ENCODE measurements at places on chromosomes 7 and 10. TPM values are rescaled to one million over a fixed set of nuclear protein-coding genes. Genes with fewer than 3 reads are reported as not detected.

GRCh38 chr7:130723784-130724183, 10.2 kb downstream of the KLF14 start:
- no peak overlapping the region for H3K4me3 ChIP-seq
- no peaks in the 10 kb centered on the region for H3K27me3 ChIP-seq
- H3K27ac ChIP-seq = no peak overlapping the region
- no peak for DNase-seq
- H3K36me3 ChIP-seq = no peaks in the 10 kb centered on the region

DNA sequence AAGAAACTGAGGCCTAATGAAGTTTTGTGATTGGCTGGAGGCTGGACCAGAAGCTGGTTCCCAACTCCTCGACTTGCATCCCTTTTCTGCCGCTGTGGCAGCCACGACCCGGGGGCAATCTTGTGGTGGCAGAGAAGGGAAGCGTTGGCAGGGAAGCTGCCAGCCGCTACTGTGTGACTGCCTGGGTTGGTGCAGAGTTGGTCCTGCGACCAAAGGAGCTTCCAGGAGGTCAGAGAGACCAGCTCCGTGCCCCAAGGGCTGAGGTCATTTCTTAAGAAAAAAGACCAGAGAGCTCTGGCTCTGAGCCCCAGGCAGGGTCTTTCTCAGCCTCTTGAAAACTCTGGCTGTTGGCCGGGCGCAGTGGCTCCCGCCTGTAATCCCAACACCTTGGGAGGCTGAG, 47.2 kb downstream of the PRF1 start:
- H3K36me3 ChIP-seq = no peaks in the 10 kb centered on the region
- DNase-seq = no peak
- no peaks in the 10 kb centered on the region for H3K4me1 ChIP-seq
- no peak overlapping the region for H3K27ac ChIP-seq
- H3K4me3 ChIP-seq = no peak overlapping the region
- H3K27me3 ChIP-seq = no peaks in the 10 kb centered on the region

GRCh38 chr7:18715988-18716387, 220.4 kb downstream of the HDAC9 start:
- no peak overlapping the region for H3K4me3 ChIP-seq
- H3K27me3 ChIP-seq = no peaks in the 10 kb centered on the region
- no peak for DNase-seq
- H3K27ac ChIP-seq = no peak overlapping the region

UBE2D1 gene
- total RNA-seq = 16.1 TPM

DNA sequence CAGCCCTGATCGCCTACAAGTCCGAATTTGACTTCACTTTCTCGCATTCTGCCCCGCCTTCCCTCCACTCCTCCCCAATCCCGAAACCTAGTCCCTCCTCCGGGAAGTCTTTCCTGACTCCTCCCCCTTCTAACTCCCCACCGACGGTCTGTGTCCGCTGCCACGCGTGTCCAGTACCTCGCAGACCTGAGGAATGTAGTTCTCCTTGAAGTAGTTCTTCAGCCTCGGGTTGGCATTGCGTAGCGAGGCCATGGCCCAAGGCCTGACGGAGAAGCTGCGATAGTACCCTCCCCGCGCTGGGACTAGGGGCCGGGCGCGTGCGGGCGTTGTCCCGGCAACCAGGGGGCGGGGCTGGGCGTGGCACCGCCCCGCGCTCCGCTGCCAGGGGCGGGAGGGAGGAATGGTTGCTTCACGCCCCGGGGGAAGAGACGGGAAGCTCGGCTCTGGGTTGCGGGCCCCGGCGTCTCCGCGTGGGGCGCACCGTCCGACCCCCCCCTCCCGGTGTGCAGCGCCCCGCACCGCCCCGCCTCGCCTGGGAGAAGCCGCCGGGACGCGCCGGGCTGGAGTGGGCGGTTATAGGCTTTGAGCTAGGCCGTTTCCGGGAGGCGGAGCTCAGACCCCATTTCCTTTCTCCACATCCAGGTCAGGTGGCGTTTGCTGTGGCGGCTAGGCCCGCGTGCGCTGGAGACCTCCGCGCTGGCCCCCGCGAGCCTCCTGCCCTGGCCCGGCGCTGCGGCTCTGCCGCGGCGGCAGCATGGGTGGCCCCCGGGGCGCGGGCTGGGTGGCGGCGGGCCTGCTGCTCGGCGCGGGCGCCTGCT, at the start of the genes ARMC10 and FBXL13:
Gene ARMC10, plus strand, starts transcription at position 622 of the 818 bp plus-strand sequence. Its CDS starts 133 bp downstream, at position 755.
Gene FBXL13, minus strand, starts transcription at position 278 of the 818 bp plus-strand sequence.
- H3K36me3 ChIP-seq = no peaks in the 10 kb centered on the region
- H3K27ac ChIP-seq = peak within 1 kb of the TSS; percentile 92
- peak within 1 kb of the TSS; percentile 78 for H3K4me3 ChIP-seq
- peak; percentile 85 for DNase-seq
- no peaks in the 10 kb centered on the region for H3K27me3 ChIP-seq

INTS15 gene
- total RNA-seq = 28.2 TPM

- no peak for DNase-seq
- no peaks in the 10 kb centered on the region for H3K27me3 ChIP-seq
- no peaks in the 10 kb centered on the region for H3K4me1 ChIP-seq
- no peaks in the 10 kb centered on the region for H3K36me3 ChIP-seq
Measured at GRCh38 chr10:75438275-75438674, 6.9 kb downstream of the LRMDA start.

GRCh38 chr7:11579141-11579540, 252.9 kb downstream of the THSD7A start:
- no peaks in the 10 kb centered on the region for H3K36me3 ChIP-seq
- H3K27me3 ChIP-seq = no peaks in the 10 kb centered on the region
- DNase-seq = no peak
- no peak overlapping the region for H3K4me3 ChIP-seq

DNA sequence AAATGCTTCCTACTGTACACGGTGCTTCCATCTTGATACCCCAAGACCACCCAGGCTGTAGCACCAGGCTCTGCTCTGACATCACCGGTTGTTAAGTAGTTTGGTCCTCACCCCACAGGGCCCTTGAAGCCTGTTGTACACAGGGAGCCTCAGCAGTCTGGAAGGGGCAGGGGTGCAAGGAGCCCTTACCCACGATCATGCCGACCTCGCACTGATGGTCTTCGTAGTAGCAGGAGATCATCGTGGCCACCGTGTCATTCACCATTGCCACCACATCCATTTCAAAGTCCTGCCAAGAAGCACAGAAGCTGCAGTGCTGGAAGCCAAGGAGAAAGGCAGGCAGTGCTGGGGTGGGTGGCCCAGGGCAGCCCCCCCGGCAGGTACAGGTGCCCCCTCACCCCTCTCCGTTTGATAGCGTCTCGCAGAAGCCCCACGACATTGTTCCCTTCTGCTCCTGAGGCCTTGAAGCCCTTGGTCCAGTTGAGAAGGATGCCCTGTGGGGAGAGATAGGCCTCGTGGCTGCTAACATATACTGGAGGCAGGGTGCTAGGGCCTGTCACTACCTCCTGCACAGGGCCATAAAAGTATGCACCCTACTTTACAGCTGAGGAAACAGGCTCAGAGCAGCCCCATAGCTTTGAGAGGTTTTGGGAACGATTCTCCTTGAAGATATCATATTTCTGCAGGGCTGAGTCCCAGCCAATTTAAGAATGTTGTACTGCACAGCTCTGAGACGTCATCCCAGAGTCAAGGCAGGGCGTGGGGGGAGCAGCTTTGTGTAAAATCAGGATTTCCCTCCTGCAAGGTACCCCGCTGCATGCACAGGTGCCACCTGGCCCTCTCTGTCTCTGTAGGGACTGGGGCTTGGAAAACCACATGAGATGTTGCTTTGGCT, 8.7 kb upstream of the MYL7 start:
- peaks cover 5% of the 10 kb centered on the region for H3K4me1 ChIP-seq
- DNase-seq = no peak
- H3K4me3 ChIP-seq = no peak overlapping the region
- H3K36me3 ChIP-seq = no peaks in the 10 kb centered on the region
- no peaks in the 10 kb centered on the region for H3K27me3 ChIP-seq
